ENCODE measurements at places on chromosomes 1 and 21. TPM values are rescaled to one million over a fixed set of nuclear protein-coding genes. Genes with fewer than 3 reads are reported as not detected.
A peak's percentile ranks its signal among the peaks of the same experiment; 100 is the strongest.

The GBP7 gene
- total RNA-seq = not detected

DNA sequence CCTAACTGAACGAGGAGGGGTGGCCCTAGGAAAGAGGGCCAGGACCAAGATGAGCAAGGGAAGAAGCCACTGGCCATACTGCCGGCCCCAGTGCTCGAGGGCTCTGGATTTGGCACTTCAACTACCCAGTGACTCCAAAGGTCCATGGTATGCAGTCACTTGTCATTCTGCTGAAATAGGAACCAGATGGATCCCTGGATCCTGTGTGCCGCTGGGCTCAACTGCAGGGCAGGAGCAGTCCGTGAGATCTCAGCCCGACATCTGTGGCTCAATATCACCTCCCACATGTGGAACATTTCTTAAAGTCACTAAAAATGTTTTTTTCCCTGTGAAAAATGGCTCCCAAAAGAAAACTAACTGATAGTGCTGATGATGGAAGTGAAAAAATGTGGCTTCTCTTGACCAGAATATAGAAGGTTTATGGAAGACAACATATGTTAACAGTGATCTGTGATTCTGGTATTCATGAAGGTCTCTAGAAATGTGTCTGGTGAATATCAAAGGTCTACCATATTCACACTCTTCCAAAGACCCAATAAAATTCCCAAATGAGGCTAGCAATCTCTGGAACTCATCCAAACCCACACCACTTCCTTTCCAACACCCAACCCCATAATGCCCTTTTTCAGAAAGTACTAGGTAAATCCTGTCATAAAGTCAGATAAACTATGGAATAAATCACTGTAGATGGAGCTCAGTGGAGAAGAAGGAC lies 24.1 kb downstream of the PAFAH2 start:
- H3K27ac ChIP-seq = no peak overlapping the region
- H3K4me3 ChIP-seq = no peak overlapping the region
- DNase-seq = no peak
- peaks cover 22% of the 10 kb centered on the region for H3K4me1 ChIP-seq
- no peaks in the 10 kb centered on the region for H3K27me3 ChIP-seq
- peaks cover 63% of the 10 kb centered on the region for H3K36me3 ChIP-seq

DNA sequence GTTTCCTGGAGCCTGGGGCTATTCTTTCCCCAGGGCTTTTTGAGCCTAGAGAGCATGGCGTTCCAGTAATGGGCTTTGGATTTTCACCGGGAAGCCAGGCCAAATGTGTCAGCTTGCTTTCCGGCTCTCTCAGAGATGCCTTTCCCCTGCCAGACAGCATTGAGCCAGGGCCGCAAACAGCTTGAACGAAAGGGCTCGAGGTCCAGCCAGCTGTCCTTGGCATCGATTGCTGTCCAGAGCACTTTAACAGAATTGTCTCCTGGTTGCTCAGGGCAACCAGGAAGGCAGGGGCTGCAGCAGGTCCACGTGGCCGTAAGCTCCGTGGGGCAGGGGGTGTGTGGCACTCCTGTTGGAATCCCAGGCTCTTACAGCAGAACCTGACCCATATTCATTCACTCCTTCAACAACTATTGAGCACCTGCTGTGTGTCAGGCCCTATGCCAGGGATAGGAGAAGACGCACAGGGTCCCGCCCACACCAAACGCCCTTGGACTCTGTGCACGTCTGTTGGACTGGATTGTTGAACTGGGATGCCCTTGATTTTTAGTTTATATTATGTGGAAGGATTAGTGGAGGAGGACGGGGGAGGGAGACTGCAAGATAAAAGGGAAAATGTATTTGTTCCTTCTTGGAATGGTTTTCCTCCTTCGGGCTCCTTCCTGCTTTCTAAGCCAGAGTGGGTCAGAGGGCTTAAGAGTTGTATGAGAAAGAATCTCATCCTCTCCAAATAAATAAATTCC lies 38.7 kb upstream of the EFHD2 start:
- H3K27ac ChIP-seq = no peak overlapping the region
- no peak overlapping the region for H3K4me3 ChIP-seq
- no peaks in the 10 kb centered on the region for H3K4me1 ChIP-seq
- no peaks in the 10 kb centered on the region for H3K27me3 ChIP-seq
- no peak for DNase-seq

GRCh38 chr21:35933466-35933865 lies 126.9 kb downstream of the SETD4 start:
- H3K27me3 ChIP-seq = no peaks in the 10 kb centered on the region
- no peak overlapping the region for H3K4me3 ChIP-seq
- H3K4me1 ChIP-seq = peaks cover 6% of the 10 kb centered on the region
- DNase-seq = no peak

DNA sequence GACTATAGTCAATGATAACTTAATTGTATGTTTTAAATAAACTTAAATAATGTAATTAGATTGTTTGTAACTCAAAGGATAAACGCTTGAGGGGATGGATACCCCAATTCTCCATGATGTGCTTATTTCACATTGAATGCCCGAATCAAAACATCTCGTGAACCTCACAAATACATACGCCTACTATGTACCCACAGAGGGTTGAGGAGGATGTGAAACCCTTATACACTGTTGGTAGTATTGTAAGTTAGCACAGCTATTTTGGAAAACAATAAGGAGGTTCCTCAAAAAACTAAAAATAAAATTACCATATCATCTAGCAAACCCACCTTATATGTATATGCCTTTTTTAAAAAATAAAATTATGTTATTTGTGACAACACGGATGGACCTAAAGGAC lies 198.6 kb downstream of the MRPL39 start:
- no peak for DNase-seq
- H3K27ac ChIP-seq = no peak overlapping the region
- H3K4me3 ChIP-seq = no peak overlapping the region
- no peaks in the 10 kb centered on the region for H3K36me3 ChIP-seq
- H3K4me1 ChIP-seq = no peaks in the 10 kb centered on the region

The C1orf56 gene
- 0.58 TPM for total RNA-seq

The COL6A1 gene
- total RNA-seq = 8.0 TPM

The HTR6 gene
- total RNA-seq = 2.1 TPM

- H3K4me1 ChIP-seq = no peaks in the 10 kb centered on the region
- no peaks in the 10 kb centered on the region for H3K27me3 ChIP-seq
- no peaks in the 10 kb centered on the region for H3K36me3 ChIP-seq
- no peak overlapping the region for H3K4me3 ChIP-seq
Measured at GRCh38 chr1:192787914-192788585, 20.8 kb upstream of the RGS2 start.

The C1orf216 gene
- 3.8 TPM for total RNA-seq

- H3K4me3 ChIP-seq = no peak overlapping the region
- DNase-seq = no peak
- no peak overlapping the region for H3K27ac ChIP-seq
- no peaks in the 10 kb centered on the region for H3K4me1 ChIP-seq
- H3K27me3 ChIP-seq = no peaks in the 10 kb centered on the region
Measured at GRCh38 chr1:175597969-175598765, 145.2 kb downstream of the TNR start.

The NUDT17 gene
- total RNA-seq = 1.6 TPM

The C4BPA gene
- not detected for total RNA-seq

GRCh38 chr21:33265664-33266049 lies 510 bp upstream of the IL10RB start:
- H3K4me1 ChIP-seq = peaks cover 66% of the 10 kb centered on the region
- peak; percentile 40 for DNase-seq
- H3K36me3 ChIP-seq = peaks cover 27% of the 10 kb centered on the region
- H3K27ac ChIP-seq = peak overlapping the region; percentile 70
- peak overlapping the region; percentile 98 for H3K4me3 ChIP-seq
- H3K27me3 ChIP-seq = no peaks in the 10 kb centered on the region

The SDCCAG8 gene
- 18.3 TPM for total RNA-seq

GRCh38 chr1:68363339-68363738 lies 86.4 kb downstream of the RPE65 start:
- no peak for DNase-seq
- H3K4me1 ChIP-seq = no peaks in the 10 kb centered on the region
- no peaks in the 10 kb centered on the region for H3K36me3 ChIP-seq

The EDARADD gene
- total RNA-seq = 1.7 TPM

Measured in CD4-positive, alpha-beta T cell (primary cell).